ENCODE measurements at places on chromosomes 16 and 17.
A peak's percentile ranks its signal among the peaks of the same experiment; 100 is the strongest.

DNA sequence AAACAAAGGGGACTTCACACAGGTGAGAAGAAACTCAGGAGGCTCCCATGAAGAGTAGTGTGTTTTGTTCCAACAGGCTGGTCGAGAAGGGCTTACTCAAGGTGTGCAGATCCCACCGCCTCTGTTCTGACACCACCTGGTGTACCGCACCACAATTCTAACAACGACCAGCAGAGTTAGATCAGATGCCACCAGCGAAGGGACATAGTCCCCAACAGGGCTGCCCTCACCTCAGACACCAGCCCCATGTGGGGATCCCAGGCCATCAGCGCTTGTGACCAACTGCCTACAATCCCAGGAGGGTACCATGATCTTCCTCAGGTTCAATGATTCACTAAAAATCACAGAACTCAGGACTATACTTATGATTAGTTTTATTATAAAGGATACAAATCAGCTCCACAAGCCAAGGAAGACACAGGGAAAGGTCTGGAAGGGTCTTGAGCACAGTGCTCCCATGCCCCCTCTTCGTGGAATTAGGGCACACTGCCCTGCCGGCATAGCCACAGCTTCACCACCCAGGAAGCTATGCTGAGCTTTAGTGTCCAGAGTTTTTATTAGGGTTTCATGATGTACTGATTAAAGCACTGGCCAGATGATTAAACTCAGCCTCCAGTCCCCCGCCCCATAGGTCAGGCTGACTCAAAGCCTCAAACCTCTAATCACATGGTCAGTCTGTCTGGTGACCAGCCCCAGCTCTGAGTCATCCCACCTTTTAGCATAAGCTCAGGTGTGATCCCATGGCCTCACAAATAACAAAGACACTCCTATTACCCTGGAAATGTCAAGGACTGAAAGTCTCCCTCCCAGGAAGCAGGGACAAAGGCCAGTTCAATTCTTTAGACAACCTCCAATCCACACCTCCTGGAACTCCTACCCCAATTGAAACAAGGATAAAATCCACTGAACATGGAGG lies 26.0 kb downstream of the TRIM25 start:
- DNase-seq: no peak
- peaks cover 46% of the 10 kb centered on the region for H3K36me3 ChIP-seq
- no peak overlapping the region for H3K27ac ChIP-seq
- H3K4me3 ChIP-seq: no peak overlapping the region
- H3K4me1 ChIP-seq: no peaks in the 10 kb centered on the region

GRCh38 chr17:27283060-27283459 lies 10.9 kb upstream of the WSB1 start:
- no peaks in the 10 kb centered on the region for H3K36me3 ChIP-seq
- no peak for DNase-seq
- H3K27me3 ChIP-seq: no peaks in the 10 kb centered on the region

DNA sequence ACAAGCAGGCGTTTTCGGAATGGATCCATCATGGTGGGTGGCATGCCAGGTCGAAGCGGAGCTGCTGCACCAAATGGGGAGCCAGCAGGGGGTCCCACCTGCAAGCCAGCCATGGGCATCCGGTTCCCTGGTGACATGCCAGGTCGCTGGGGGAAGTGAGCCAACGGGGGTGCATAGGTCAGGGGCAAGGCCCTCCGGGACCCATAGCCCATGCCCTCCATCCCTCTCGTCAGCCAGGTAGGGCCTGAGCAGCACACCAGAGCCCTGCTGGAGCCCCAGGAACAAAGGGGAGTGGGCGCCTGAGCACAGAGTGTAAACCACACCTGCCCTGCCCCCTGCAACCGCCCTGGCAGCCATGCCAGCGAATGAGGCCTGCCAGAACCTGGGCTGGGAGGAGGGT lies 5.0 kb downstream of the SMARCD2 start:
- no peak overlapping the region for H3K4me3 ChIP-seq
- H3K4me1 ChIP-seq: peaks cover 39% of the 10 kb centered on the region
- no peak overlapping the region for H3K27ac ChIP-seq
- no peak for DNase-seq
- no peaks in the 10 kb centered on the region for H3K27me3 ChIP-seq

DNA sequence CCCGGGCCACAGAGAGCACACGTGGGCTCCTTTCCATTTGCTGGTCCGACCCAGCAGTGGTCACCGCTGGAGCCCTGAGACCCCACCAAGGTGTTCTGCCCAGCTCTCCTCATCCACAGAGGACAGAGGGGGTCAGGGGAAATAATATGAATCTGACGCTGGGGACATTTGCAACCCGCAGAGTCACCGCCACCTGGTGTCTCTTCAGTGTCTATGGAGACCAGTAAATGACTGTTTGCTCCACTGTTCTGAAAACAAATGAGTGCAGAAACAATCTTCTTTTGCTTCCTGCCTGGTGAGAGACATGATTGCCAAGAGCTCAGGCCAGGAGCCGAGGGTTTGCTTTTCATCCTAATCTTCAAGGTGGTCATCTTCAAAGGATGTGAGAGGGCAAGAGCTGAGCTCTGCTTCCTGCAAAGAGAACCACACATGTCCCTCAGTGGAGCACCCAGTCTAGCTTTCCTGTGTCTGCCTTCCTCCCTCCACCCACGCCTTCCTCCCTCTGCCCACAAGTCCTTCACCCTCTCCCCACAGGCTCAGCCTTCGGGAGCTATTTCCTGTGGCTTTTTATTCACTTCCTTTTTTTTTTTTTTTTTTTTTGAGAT lies 14.7 kb upstream of the KLHDC4 start:
- no peak overlapping the region for H3K27ac ChIP-seq
- no peaks in the 10 kb centered on the region for H3K36me3 ChIP-seq
- no peak overlapping the region for H3K4me3 ChIP-seq
- peaks cover 13% of the 10 kb centered on the region for H3K27me3 ChIP-seq

DNA sequence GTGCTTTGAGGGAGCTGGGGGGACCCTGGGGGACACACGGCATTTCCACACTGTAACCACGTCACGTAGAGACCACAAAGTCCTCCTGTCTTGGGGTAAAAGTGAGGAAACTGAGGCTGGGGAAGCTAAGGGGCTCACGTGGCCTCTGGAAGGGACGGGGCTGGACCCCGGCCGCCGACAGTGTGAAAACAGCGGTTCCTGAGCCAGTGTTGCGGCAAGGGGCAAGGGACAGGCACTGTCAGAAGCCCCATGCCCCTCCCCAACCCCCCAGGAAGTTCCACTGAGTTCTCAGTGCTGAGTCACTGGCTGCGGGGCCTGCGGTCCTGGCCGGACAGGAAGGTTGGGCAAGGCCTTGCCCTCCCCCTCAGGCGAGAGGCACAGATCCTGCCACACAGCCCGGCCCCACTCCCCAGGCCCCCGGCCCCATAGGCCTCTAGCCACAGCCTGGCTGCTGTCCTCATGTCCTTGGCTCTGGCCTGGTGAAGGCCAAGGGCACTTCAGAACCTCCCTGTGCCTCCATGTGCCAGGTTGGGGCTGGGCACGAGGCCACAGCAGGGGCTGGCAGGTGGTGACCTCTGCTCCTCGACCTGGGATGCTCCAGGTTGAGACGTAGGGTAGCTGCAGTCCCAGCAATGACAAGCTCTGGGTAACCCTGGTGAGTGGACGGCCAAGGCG lies 5.0 kb upstream of the CCDC57 start:
- peak; percentile 27 for DNase-seq
- H3K4me3 ChIP-seq: no peak overlapping the region
- H3K36me3 ChIP-seq: no peaks in the 10 kb centered on the region
- H3K4me1 ChIP-seq: peaks cover 19% of the 10 kb centered on the region
- peak overlapping the region; percentile 76 for H3K27ac ChIP-seq

DNA sequence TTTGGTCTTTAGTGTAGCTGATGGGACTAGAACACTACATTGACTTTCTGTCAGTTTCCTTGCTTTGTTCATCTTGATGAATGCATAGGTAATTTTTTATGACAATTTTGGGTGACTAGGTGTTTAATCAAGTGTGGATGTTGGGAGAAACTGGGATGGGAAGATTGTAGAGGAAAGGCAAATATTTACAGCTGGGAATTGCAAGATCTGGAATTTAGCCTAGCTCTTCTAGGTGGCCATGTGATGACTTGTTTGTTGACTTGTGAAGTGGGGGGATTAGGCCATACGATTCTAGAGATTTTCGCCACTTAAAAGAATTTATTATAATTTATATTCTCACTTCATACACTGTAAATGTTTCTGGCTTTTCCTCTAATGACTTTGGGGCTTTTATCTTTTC lies 480.3 kb upstream of the GOT2 start:
- DNase-seq: no peak
- H3K4me3 ChIP-seq: no peak overlapping the region
- no peak overlapping the region for H3K27ac ChIP-seq
- H3K27me3 ChIP-seq: no peaks in the 10 kb centered on the region

DNA sequence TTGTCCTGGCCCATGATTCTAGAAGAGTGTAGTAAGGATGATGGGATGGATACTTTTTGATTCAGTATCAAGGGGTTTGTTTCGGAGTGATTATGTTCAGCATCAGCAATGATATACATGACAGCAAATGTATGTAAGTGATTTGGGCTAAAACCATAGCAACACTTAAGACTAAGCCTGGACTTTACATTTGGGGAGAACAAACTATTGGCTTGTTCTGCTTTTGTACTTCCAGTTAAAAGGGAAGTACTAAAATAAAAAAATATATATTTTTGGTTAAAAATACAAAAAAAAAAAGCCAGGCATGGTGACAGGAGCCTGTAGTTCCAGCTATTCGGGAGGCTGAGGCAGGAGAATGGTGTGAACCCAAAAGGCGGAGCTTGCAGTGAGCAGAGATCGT lies 20.5 kb upstream of the DHX8 start:
- H3K36me3 ChIP-seq: no peaks in the 10 kb centered on the region
- H3K27ac ChIP-seq: no peak overlapping the region
- H3K4me3 ChIP-seq: no peak overlapping the region
- no peaks in the 10 kb centered on the region for H3K27me3 ChIP-seq

Data from muscle of leg (tissue), 16 donors.